ENCODE measurements at places on chromosomes 2 and 18.

- no peak for DNase-seq
These were observed 29.7 kb downstream of the NOL10 start for GRCh38 chr2:10659898-10660568.

- DNase-seq, result no peak
These were observed 12.2 kb upstream of the COL5A2 start for GRCh38 chr2:189191766-189192165.

- no peak for DNase-seq
These were observed 96.7 kb downstream of the ARHGAP15 start for GRCh38 chr2:143225931-143226330.

- DNase-seq, result no peak
These were observed 26.0 kb upstream of the SP3 start for GRCh38 chr2:173990970-173991819.

GRCh38 chr2:25669520-25669919 is 3.9 kb downstream of the DTNB start:
- no peak for DNase-seq

DNA sequence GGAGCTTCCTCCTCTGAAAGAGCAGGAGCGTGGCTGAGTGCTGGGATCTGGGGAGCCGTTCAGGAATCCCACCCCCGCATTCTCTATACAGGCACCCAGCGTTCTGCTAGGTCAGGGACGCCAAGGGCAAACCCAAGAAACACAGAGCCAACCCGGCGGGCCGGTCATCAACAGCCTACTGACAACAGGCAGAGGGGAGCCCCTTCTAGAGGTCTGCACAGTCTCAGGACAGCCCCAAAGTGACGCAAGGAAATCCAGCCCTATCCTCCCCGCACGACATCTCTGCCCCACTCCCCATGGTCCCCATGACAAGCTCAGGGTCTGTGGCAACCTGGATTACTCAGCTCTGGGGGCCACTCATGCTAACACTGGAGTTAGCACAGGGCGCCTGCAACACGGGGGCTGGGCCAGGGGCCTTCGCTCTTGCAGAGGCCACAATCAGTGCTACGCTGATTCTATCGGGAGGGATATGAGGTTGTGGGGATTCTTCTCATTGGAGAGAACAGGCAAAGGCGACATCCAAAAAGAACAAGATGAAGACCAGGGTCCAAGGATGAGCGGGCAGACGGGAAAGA is 81.6 kb downstream of the PXDN start:
- DNase-seq, result no peak

DNA sequence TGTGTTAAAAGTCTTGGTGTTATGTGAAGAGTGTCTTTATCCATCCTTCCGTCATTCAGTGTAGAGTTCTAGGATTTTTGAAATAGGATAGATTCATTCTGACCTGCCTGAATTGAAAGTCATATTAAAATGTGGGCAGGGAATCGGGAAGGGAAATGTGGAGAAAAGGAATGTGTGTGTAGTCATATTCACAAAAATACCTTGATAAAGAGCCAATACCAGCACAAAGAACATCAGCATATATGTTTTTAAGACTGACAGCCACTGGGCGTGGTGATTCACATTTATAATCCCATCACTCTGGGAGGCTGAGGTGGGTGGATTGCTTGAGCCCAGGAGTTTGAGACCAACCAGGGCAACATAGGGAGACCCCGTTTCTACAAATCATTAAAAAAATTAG is 188.1 kb downstream of the CAMKMT start:
- DNase-seq, result no peak

DNA sequence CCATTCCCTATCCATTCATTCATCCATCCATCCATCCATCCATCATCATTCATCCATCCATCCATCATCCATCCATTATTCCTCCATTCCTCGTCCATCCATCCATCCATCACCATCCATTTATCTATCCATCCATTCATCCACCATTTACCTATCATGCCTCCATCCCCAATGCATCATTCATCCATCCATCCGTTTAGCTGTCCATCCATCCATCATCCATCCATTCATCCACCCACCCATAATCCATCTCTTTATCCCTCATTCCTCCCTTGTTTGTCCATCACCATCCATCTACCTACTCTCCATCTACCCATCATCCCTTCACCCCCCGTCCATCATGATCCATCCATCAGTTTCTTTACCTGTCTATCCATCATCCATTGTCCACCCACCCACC is 13.6 kb downstream of the NFATC1 start:
- no peak for DNase-seq

- DNase-seq, result no peak
These were observed 90.2 kb downstream of the ZFP36L2 start for GRCh38 chr2:43136011-43136799.
